ENCODE measurements at places on chromosomes 11 and 22.

GRCh38 chr22:44736581-44737405, 15.6 kb upstream of the ARHGAP8 start:
- no peak for DNase-seq

- DNase-seq, result no peak
These were observed 129.9 kb downstream of the WT1 start for GRCh38 chr11:32305460-32305859.

DNA sequence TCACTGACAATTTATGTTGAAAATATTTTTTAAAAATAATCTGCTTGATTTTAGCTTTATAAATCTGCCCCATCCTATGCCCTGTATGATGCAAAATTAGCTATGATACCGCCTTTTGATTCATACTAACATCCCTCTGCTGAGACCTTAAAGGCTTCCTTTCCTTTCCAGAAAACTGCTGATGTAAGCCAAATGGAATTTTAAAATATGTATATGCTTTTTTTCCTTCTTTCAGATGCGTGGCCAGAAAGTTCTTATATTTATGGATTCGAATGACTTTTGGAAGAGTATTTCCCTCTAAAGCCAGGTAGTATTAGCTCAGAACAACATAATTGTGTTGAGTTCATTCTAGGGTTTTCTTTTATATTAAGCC, 34.5 kb downstream of the SFI1 start:
- no peak for DNase-seq

DNA sequence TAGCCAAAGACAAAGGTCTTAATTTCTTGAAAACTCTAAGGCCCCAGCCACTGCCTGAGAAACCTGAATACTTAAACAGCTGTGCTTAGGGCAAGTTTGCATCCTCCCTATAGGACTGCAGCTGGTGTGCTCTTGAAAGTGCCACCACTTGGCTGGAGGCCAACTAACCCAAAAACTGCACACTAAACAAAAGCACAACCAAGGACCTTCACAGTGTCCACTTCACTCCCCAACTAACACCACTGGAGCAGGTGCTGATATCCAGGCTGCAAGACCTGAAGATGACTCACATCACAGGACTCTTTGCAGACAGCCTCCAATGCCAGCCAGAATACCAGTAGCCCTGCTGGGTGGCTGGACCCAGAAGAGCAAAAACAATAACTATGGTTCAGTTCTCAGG, 357.7 kb upstream of the ARHGAP42 start:
- DNase-seq, result peak; percentile 5

DNA sequence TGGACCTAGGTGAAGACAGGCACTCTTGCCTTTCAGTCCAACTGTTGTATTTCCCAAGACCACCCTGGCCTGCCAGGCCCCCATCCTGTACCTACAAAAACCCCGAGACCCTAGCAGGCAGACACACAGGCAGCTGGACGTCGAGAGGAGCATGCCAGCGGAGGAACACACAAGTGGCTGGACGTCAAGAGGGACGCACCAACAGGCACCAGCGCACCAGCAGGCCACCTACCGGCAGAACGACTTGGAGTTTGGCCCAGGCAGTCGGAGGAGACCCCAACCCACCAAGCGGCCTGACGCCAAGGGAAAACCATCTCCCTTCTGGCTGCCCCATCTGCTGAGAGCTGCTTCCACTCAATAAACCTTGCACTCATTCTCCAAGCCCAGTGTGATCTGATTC, 1883.4 kb upstream of the RAG2 start:
- DNase-seq, result no peak

DNA sequence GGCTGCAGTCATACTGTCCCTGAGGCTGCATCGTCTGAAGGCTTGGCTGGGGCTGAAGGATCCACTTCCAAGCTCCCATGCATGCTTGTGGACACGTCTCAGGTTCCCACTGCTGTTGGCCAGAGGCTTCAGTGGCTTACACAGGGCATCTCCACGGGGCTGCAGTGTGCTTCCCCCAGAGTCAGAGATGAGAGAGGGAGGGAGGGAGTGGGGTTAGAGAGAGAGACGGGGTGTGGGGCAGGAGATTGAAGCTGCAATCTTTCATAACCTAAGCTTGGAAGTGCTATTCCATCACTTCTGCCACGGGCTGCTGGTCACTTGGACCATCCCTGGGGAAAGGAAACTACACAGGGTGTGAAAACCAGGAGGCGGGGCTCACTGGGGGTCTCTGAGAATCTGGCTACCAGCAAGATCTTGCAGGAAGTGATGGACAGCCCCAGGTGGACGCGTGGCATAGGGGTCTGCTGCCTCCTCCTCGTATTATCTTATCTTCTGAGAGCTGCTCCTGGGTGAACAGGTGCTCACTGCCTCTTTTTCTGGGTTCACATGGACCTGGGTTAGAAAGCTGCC, 63.0 kb upstream of the MYEOV start:
- no peak for DNase-seq

GRCh38 chr11:439315-440064, 2.3 kb downstream of the ANO9 start:
- DNase-seq, result no peak

GRCh38 chr11:21411104-21411503, 741.7 kb downstream of the NELL1 start:
- DNase-seq, result no peak

DNA sequence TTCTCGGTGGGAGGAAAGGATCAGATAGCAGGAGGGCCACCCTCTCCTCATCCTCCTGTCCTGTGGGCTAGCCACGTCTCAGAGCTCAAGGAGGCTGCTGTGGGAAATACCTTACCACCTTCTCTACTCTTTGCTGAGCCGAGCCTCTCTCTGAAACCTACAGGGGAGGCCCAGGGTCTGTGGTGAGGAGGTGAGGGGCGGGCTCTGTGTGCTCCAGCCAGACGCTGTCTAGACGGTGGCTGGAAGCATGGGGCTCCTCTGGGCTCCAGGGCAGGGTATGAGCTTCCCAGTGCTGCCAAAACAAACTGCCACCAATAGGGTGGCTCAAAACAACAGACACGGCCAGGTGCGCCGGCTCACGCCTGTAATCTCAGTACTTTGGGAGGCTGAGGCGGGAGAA, 5.5 kb upstream of the TMPRSS6 start:
- DNase-seq, result no peak

GRCh38 chr11:20926799-20927540, 257.6 kb downstream of the NELL1 start:
- DNase-seq, result no peak

Measured in RWPE1 (cell line).